ENCODE measurements at places on chromosomes 6 and 20. TPM values are rescaled to one million over a fixed set of nuclear protein-coding genes. Genes with fewer than 3 reads are reported as not detected.

DNA sequence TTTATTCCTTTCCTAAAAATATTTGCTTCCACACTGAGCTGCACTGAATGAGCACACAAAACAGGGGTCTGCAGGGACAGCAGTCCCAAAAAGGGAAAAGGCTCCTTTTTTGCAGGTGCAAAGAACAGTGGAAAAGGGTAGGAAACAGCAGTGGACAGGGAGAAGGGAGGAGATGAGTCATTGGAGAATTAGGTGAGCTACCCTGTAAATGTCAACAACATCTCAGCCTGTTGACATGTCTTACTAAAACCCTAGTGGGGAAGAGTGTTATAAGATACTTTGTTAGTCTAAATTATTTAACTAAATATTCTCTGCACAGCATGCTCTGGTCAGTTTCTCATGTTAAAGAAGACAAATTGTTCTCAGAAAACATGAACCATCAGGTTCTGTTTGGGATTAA is 151.5 kb upstream of the FBXL4 start:
- DNase-seq = no peak

GRCh38 chr20:44335675-44336074 is 1.2 kb upstream of the R3HDML start:
- DNase-seq = no peak

DNA sequence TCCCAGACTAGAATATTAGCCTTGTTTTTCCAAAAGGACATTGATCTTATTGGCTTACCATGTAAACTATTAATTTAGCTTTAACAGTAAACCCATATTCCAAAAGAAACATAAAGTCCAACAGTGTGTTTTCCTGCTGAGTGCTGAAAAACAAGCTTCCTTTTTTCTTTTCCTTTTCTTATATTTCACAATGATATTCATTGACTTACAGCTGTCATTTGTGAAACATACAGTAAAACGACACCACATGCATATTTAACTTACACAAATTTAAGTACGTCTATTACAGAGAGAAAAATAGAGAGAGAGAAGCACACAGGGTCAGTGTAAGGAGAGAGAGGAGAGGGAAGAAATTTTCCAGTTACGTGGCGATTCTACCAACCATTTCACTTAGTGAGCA is 543.9 kb upstream of the JARID2 start:
- no peak for DNase-seq

DNA sequence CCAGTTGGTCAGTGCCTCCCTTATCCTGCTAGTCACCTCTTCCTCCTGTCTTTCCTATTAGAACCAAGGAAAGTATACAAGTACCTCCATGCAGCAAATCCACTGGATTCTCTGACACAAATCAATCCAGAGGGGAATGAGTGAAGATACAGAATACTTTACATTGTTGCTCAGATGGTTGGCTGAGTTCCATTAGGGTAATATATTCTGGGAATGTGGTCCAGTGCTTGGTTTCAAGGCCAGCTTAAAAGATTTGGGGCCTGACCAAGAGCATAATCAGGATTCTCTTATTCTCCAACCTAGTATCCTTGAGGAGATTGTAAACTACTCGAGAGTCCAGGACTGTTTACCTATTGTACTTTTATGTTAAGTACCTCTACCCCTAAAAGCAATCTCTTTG is 23.0 kb downstream of the CARMIL1 start:
- no peak for DNase-seq

DNA sequence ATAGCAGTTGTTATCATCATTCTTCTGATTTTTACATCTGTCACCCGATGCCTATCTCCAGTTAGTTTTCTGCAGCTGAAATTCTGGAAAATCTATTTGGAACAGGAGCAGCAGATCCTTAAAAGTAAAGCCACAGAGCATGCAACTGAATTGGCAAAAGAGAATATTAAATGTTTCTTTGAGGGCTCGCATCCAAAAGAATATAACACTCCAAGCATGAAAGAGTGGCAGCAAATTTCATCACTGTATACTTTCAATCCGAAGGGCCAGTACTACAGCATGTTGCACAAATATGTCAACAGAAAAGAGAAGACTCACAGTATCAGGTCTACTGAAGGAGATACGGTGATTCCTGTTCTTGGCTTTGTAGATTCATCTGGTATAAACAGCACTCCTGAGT is 2.1 kb downstream of the CALHM6 start:
- no peak for DNase-seq

DNA sequence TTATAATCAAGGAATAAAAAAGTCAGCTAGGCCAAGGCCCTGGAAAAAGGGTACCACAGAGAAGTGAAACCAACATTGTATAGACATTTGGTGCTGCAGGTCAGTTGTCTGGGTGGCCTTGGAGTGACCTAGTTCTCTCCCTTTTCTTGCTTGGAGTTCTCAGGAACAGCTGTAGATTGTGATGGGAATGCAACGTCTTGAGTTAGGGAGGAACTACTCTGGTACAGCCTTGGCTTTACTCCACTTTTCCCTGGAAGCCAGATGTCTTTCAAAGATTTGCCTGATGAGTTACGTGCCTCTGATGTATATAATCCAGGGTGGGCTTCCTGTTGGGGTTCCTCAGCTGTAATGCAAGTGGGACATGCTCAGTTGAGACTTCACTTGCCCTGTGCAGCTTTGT is 694.7 kb downstream of the HTR1B start:
- no peak for DNase-seq

GRCh38 chr6:148831064-148831463 is 84.2 kb downstream of the UST start:
- no peak for DNase-seq

- DNase-seq = no peak
These were observed 5.9 kb downstream of the SMAP1 start for GRCh38 chr6:70673601-70674000.

- no peak for DNase-seq
These were observed 20.3 kb upstream of the KCNK16 start for GRCh38 chr6:39342692-39343395.

GRCh38 chr6:163179721-163180120 is 234.8 kb upstream of the QKI start:
- no peak for DNase-seq

- DNase-seq = no peak
These were observed 15.2 kb upstream of the SIRT5 start for GRCh38 chr6:13559251-13559650.

- no peak for DNase-seq
These were observed 35.7 kb upstream of the RBL1 start for GRCh38 chr20:37131486-37131885.

DNA sequence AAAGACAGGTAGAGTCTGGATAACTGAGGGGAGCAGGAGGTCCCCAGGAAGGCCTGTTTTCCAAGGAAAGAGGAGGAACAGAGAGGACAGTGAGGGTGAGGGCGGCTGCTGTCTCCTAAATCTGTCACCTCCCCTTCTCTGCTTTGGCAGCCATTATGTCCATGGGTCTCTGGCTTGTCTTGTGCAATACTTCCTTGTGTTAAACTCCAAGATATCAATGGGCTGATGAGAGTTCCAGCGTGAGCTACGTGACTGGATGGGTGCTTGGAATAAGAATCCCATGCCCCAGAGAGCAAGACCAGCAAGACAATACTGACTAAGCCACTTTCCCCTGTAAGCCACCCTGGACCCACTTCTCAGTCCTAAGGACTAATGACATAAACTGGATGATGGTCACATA is 26.3 kb upstream of the DNAAF9 start:
- DNase-seq = no peak

DNA sequence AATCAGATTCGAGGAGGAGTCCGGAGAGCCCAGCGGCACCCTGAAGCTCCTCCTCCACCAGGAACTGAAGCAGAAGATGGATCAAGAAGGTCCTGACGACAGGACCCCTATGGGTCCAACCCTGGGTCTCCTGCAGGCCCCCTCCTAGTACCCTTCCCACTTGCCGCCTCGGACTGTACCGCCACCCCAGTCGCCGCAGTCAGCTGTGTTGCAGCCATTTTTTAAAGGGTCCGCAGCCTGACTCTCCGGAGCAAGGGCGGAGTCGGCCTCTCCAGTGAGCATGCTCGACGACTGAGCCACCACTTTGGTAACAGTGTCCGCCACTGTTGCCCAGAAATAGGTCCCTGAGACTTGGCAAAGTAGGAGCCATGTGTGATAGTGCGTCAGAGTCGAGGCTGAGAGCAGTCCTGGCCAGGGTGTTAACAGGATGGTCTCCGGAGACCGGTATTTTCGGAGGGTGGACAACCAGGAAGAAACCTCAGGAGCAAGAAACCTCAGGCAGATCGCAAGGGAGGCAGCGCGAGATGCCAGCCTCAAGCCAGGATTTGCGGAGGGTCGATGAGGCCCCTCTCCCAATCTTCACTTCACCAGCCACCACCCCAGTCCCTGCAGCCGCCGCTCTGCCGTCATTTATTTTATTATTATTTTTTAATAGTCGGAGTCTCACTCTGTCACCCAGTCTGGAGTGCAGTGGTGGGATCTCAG is 294.6 kb upstream of the ZNF337 start:
- DNase-seq = no peak

DNA sequence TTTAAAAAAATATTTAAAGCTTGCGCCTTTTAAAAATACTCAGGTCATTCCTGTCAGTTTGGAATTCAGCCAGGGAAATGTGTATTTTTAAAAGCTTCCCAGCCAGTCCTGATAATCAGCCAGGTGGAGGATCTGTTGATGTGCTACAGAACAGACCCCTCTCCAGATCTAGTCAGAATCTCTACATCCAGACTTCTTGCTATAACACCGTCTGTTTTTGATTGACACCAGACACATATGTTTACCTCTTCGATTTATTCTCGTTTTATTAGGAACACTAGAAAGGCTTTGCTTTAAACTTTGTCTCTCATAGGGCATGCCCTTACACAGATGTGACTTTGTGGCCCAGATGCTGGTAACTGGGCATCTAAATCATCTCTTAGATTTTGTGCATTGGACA is 11.7 kb downstream of the PARD6B start:
- DNase-seq = no peak

DNA sequence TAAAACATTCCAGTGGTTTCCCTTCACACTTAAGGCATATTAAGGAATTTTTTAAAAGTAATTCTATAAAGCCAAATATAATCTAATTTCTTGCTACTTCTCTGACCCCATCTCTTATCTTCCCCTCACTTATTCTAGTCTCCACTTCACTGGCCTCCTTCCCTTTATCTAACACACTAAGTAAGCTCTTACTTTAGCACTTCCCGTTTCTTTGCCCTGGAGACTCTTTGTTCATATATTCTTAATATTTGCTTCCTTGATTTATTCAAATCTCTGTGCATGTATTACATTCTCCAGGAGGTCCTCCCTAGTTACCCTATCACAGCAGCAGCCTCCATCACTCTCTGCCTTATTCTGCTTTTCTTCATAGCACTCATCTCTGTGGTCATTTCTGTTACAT is 20.3 kb downstream of the GTPBP2 start:
- DNase-seq = no peak

DNA sequence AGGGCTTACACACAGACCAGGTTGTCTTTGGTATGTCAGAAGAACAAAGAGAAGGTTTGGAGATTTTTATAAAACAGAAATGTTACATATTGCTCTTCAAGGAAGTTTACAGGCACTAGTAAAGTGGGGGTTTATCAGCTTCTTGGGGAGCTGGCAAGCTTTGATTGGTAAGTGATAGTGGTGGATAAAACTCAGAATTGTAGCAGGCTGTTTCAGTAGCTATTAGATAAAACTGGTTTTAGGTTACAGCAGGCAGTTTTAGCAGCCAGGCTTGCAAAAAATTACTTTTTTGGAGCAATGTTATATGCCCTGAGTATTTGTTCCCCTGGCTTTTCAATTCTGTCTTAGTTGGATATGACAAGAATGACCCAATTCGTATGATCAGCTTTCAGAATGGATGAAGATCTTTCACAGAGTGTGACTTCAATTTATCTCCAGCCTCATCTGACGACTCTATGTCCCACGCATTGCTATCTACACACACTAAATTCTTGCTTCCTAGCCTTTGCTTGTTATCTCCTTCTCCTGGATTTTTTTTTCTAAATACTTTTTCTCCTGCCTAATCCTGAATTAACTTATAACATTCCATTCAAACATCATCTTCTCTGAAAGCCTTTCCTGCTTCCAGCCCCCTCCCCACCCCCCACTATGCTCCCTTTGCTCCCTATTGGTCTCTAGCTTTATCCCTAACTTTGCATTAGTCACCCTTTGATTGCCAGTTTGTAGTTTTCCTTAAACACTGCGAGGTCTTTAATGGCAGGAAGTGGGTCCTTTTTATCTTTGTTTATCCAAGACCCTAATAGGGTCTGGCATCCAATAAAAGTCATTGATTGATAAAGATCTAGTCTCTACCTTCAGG is 1.0 kb upstream of the TOMM34 start:
- no peak for DNase-seq

- no peak for DNase-seq
These were observed 124.0 kb downstream of the JARID2 start for GRCh38 chr6:15369838-15370237.

GRCh38 chr6:31378062-31378720 is 21.2 kb upstream of the HLA-B start:
- DNase-seq = no peak

DNA sequence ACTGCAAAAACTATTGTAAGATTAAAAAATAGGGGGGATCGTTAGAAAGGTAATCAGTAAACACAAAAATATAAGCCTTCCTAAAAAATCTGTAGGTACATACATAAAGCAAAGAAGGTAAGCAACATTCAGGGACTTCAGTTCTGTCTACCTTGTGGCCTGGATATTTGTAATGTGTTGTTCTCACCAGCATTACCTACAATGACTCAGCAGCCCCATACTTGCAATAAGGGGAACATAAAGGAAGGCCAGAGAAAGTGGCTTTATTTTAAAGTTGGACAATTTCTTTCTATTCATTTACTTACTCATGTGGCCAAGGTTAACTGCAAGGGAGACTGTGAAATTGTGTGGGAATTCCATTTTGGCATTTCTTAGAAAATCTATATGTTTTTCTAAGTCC is 277.2 kb upstream of the PREP start:
- DNase-seq = no peak

- DNase-seq = peak; percentile 22
These were observed 8.5 kb downstream of the QRSL1 start for GRCh38 chr6:106637717-106638341.

SCRT2 gene
- not detected for polyA plus RNA-seq

FIG4 gene
- polyA plus RNA-seq = 14.9 TPM

TNXB gene
- polyA plus RNA-seq = not detected

ARMC2 gene
- polyA plus RNA-seq = 3.5 TPM

POM121L2 gene
- polyA plus RNA-seq = not detected

CD83 gene
- polyA plus RNA-seq = 3.7 TPM

POLR1H gene
- polyA plus RNA-seq = 108 TPM

OXT gene
- polyA plus RNA-seq = 0.83 TPM

THBD gene
- not detected for polyA plus RNA-seq

COL12A1 gene
- polyA plus RNA-seq = not detected

HLA-DQA1 gene
- 4.2 TPM for polyA plus RNA-seq

MAP1LC3A gene
- polyA plus RNA-seq = 11.5 TPM

TPX2 gene
- polyA plus RNA-seq = 6.3 TPM

SOX12 gene
- 0.44 TPM for polyA plus RNA-seq
